A673 (cell line): ENCODE measurements at places on chromosomes 4 and X. TPM values are rescaled to one million over a fixed set of nuclear protein-coding genes. Genes with fewer than 3 reads are reported as not detected.

DNA sequence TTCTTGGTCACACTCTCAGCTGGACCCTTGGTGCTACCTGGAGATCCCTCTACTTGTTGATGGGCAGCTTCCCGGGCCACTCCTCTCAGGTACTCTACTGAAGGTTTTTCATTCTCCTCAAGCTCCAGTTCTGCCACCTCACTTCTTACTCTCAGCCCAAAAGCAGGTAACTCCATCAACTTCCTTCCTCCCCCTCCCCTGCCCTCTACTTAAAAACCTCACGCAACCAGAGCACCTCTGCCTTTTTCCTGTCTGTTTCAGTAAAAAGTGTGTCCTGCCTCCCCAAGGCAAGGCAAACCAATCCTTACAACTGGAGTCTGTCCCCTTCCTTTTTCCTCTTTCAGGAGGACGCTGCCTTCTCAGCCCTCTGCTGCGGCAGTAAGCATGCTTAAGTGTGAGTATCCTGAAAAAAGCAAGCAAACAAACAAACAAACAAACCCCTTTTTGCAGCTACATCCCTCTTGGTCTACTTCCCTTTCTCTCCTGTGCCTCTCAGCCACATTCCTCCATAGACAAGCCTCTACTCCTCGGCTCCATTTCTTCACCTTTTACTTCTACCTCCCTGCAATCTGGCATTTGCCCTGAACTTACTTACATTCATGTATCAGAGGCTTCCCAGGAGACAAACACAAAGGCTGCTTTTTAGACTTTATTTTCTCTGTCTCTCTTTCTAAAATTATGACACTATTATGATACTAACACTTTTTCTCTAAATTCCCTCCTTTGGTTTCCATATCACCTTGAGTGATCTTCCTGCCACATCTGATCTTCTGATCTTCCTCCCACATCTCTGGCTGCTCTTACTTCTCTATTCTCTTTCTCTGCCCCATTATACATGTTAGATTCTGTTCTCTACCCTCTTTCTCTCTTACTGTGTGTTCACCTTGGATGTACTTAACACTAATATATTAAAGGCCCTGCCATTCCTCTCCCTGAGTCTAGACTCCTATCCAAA, 5.4 kb downstream of the ALPK1 start:
- DNase-seq: no peak

Gene NPY2R
- not detected in 2 replicates for total RNA-seq

DNA sequence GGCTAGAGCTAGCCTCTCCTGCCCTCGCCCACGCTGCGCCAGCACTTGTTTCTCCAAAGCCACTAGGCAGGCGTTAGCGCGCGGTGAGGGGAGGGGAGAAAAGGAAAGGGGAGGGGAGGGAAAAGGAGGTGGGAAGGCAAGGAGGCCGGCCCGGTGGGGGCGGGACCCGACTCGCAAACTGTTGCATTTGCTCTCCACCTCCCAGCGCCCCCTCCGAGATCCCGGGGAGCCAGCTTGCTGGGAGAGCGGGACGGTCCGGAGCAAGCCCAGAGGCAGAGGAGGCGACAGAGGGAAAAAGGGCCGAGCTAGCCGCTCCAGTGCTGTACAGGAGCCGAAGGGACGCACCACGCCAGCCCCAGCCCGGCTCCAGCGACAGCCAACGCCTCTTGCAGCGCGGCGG, at the start of gene AR:
Gene AR, plus strand, starts transcription at position 204 of the 400 bp plus-strand sequence. CDS start 1,126 bp downstream, outside the sequence.
- DNase-seq: no peak

Gene TRAM1L1
- 4.5 and 5.3 TPM in 2 replicates for total RNA-seq

Gene TMPRSS11B
- not detected in 2 replicates for total RNA-seq

Gene DACH2
- total RNA-seq: not detected in 2 replicates

DNA sequence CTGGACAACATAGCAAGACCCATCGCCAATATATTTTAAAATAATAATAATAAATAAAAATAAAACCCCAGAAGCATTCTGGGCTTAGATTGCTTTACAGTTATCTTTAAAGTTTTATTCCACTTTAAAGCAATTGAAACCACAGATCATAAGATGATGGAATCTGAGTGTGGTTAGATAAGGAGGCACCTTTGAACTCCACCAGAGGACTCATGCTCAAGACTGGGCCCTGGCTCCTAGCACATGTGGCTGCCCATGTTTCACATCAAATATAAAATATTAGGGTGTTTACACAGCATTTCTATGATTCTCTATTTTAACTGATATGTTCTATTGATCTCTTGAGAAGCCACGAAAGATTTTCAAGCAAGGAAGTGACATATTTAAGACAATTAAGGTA, 52.6 kb upstream of the BBS12 start:
- DNase-seq: no peak
